DMS53 (cell line): ENCODE measurements at places on chromosomes 3 and 15.

DNA sequence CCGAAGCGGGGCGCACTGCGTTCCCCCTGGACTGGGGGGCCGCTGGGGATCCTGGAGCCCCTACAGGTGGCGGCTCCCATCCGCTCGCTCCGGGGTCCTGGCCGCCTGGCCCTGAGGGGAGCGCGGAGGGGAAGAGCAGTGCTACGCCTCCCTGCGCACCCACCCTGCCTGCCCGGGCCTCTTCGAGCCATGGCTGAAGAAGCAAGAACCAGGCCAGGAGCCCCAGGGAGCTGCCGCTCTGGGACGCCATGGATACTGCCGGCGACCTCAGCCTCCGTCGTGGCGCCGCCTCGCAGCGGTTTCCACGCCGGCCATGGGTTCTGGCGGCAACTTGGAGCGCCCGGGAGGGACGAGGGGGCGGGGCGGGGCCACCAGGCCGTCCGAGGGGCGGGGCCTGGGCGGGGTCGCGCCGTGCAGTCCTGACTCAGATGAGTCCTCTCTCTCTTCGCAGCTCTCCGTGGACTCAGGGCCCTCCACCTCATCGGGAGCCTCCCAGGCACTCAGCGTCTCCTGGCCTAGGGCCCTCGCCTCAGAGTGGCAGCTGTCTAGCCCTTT, 50.9 kb downstream of the MYL3 start:
- DNase-seq, result peak; percentile 83

GRCh38 chr3:118501152-118501551, 533.5 kb downstream of the IGSF11 start:
- DNase-seq, result peak; percentile 62

DNA sequence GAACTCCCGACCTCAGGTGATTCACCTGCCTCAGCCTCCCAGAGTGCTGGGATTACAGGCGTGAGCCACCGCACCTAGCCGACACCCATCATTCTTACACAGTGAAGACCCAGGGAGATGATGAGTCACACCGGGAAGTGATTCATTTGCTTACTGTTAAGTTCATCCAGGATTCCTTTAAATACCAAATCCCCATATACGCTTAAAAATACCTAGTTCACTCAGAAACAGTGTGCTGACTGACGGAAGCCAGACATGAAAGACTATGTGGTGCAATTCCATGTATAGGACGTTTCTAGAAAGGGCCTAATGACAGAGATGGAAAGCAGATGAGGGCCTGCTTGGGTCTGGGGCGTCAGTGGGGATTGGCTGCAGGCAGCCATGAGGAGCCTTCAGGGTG, 75.2 kb downstream of the APBA2 start:
- peak; percentile 27 for DNase-seq

GRCh38 chr3:143339451-143339850, 219.9 kb downstream of the CHST2 start:
- DNase-seq, result no peak

- peak; percentile 82 for DNase-seq
These were observed 747 bp upstream of the ZNF592 start for GRCh38 chr15:84747416-84748273.

DNA sequence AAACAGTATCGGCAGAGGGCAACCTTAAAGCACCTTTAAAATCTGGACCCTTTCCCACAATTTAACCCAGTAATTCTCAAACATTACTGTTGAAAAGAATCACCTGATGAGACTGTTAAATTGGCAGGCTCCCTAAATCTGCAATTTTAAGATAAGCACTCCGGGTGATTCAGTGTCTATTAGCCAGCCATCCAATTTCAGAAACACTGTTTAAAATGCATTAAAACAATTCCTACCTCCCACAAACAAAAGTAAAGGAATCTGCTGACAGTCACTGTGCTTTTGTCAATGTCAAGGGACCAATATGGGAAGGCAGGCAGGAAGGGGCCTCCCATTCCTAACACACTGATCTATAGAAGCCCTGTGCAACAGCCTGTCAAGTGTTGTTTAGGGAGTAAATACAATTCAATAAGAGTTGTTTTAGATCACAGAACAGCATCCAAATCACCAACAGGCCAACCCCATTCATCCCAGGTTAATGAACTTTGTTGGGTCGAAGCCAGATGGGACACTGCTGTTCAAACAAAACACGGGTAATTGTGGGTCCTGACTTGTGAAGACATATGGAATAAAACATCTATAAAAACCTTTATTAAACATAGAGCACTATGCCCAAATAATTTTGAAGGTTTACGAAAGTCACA, 21.4 kb downstream of the SIAH2 start:
- DNase-seq, result no peak

GRCh38 chr3:164465172-164465571, 613.1 kb downstream of the SI start:
- no peak for DNase-seq

DNA sequence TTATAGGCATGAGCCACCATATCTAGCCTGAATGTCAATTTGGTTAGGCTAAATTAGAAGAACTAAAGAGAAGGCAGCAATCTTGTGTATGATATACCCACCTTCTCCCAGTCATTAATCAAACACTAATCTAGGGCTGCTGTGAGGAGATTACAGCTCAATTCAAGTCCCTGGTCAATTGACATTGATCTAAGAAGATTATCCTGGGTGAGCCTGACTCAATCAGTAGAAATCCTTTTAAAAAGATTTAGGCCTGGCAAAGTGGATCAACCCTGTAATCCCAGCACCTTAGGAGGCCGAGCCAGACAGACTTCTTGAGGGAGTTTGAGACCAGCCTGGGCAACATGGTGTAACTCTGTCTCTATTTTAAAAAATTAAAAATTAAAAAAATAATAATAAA, 2.5 kb upstream of the DNAH12 start:
- DNase-seq, result no peak

GRCh38 chr3:141050576-141051442, at the start of gene SPSB4:
Gene SPSB4 (plus strand): TSS chr3:141051347. CDS start chr3:141066105, 14,758 bp downstream.
- peak; percentile 76 for DNase-seq

- no peak for DNase-seq
These were observed 90.3 kb downstream of the PLCL2 start for GRCh38 chr3:16975083-16975482.

- no peak for DNase-seq
These were observed 32.0 kb upstream of the RAF1 start for GRCh38 chr3:12695916-12696315.

DNA sequence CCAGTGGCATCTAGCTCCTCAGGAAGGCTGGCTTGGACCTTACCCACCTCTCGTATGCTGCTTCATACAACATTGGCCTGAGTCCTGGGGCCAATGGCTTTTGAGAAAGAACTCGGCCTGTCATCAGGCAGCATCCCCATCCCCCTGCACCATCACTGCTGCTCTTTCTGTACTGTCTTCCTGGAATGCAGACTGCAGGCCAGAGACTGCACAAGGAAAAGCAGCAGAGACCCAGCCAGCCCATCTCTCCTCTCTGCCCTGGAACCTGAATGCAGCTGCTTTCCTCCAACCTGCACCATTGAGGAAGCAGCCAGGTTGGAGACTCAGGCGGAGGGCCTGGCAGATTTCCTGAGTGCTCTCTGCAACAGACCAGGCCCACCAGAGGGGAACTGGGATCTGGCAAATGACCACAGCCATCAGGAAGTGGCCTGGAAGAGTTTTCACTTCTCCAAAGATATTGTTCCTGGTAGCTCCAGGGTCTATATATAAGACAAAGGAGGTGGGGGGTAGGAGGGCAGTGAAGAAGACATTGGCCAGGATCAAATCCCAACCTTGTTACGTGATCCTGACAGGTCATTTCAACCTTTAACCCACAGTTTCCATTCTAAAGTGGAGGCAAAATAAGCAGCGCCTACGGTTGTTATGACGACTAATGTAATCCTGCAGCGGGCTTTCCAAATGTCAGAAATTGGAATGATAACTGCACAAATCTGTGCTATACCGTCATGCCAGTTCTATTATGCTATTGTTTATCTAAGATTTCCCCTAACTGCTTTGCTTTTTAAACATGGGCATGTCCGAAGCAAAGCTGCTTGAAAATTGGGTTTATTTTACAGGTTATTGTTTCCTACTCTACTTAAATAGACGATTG, 24.4 kb upstream of the RAB7A start:
- DNase-seq, result no peak

- DNase-seq, result no peak
These were observed 21.7 kb downstream of the PARP16 start for GRCh38 chr15:65264863-65265430.

DNA sequence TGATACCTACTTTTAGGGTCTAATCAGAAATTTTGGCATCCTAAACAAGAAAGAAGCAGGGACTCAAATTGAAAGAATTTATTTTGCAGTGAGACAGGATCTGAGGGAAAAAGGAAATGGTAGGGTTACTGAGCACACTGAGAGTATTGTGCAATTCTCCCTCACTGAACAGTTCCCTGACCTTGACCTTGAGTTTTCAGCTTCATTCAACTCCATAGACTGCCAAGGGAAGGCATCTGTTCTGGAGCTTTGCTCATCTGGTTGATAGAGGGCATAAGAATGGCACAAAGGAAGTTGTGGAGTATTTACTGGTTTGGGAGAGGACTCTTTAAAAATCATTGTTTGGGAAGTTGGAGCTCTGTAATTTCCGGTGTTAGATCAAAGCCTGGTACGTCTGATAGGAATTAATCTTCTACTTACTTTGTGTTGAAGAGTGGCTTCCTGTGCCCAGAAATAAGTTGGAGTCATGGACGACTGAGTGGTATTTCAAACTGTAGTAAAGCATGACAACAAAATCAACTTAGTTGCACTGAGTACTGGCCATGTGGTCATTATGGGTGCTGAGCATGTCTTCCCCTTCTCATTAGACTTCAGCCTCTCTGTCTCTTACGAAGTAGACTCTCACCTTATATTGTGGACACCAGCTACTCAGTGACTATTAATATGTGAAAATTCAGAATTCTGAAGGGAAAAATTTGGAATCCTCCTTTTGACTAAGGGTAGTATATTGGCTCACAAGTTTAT, 40.8 kb downstream of the CLDN1 start:
- DNase-seq, result peak; percentile 5

DNA sequence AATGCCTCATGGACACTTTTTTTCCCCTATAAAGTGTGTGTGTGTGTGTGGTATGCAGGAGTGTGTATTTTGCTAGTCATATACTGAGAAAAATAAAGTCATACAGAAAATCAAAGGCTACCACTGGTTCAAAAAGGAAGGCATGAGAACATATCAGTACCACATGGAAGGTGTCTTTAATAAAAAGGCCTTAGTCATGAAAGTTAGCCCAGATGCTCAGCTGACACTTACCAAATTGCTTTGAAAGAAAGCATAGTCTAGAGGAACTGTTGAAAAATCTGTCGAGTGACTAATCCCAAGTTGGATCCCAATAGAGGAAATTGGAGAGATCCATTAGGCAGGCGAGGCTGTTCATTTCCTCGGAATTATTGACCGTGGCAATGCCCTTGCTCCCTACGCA, 432.9 kb upstream of the CFAP20DC start:
- no peak for DNase-seq

GRCh38 chr3:188229177-188229576, 75.2 kb downstream of the LPP start:
- no peak for DNase-seq

DNA sequence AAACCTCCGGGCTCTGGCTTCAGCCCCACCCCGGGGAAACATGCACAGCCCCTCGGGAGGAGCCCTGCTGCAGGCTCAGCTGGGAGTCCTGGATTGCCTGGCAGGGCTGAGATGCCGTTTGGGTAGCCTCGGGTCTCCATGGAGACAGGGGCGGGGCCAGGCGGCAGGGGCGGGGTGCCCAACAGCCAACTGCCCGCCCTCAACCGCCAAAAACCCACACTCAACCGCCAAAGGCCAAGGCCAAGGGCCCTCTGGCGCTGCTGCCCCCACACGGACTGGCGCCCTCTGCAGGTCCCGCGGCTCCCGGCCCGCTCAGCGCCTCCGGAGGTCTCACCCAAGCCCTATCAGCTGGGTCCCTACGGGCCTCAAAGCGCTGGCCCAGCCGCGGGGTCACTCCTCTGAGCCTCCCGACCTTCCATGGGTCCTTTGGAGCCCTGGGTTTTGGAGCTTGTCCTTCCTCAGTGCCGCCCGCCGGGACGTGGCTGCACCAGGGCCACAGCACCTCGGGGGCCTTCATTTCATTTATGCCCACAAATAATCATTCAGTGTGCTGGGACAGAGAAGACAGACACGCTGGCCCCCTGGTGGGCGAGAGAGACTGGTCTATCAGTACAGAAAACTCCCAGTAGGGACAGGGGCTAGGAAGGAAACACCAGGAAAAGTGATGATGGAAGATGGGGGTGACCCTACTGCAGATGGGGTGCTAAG, 33.5 kb upstream of the ACAD9 start:
- peak; percentile 88 for DNase-seq

GRCh38 chr3:152159328-152159727, 109.4 kb upstream of the MBNL1 start:
- peak; percentile 5 for DNase-seq

DNA sequence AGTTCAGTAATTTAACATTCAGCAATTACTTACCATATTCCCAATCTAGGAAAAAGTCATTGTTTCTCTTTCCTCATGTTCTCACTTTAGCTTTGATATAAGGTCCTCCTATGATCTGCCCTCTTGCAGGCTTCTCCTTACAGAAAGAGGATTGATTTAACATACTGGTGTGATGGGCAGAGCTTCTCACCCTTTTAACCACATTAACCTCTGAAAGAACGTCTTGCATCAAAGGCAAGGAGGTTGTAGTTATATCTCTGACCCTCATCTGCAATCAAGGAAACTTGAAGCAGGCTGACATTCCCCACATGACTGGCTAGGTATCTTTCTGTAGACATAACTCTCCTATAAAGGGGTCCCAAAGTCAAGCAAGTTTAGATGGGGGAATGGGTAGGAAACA, 39.5 kb downstream of the BTLA start:
- no peak for DNase-seq

DNA sequence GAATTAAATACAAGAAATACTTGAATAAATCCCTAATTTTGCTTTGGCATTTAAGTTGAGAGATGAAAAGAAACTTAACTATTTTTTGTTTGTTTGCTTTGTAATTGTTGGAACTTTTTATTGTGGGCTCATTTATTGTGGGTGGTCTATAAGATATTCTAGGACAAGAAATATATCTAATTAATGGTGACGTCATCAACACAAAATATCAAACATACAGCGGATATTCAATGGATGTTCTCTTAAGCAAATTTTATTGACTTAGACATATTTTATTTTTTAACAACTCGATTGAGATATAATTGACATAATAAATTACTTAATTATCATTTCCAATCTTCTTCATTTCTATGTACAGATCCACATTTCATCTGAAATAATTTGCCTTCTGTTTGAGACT, 30.0 kb downstream of the SYNPR start:
- DNase-seq, result no peak

GRCh38 chr3:17050506-17050905, 165.8 kb downstream of the PLCL2 start:
- DNase-seq, result no peak

DNA sequence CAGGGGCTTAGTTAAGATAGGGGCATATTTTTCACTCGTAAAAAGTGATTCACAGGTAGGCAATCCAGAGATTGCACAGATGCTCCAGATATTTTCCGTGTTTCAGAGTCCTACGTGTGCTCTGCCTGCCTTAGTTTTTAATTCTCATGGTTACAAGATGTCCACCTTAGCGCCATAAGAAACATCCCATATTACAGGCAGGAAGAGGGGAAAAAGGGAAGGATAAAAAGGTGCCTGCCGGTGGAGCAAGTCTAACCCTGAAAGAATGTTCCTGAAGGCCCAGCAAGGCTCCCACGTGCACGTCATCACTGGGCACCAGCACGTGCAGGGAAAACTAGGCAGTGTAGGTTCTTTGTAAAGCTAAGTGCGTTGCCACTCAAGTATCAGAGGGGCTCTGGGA, 10.1 kb upstream of the MOBP start:
- DNase-seq, result no peak
